HFF-Myc (cell line): ENCODE measurements at places on chromosomes 12 and 14.

GRCh38 chr12:72829838-72830237, 557.7 kb downstream of the TRHDE start:
- no peak for DNase-seq

DNA sequence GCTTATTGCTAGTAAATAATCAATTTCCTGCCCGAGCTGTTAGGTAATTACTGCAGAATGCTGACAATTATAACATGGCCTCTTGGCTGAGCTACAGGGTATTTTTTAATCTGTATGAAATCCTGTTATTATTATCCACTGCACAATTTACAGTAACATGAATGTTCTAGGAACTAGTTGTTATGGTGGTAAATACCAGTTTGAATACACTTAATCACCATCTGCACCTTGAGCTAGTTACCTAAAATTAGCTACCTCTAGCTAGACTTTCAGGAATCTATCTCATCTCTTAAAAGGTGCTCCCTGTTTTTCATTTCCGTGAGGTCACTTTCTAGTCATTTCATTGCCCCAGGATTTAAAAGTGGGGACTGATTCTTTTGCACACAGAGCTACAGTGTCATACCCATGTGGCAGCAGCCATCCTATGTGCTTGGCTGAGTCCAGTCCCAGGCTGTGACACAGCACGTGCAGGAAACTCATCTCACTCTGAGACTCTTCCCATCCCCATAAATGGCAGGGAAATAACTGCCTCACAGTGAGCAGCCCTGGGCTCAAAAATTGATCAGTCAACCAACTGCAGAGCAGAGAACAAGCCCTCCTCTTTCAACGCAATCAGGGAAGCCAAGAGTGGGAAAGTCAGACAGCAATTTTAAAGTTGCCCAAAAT, 37.6 kb downstream of the DCP1B start:
- DNase-seq, result no peak

DNA sequence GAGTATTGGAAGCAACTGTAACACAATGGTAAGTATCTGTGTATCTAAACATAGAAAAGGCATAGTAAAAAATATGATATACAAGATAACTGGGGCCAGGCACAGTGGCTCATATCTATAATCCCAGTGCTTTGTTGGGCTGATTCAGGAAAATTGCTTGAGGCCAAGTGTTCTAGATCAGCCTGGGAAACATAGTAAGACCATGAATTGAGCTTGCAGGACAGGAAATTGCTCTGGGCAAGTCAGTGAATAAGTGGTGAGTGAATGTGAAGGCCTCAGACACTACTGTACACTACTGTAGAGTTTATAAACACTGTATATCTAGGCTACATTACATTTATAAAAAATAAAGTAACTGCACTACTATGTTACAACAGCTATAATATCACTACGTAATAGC, 75.2 kb downstream of the GPR135 start:
- no peak for DNase-seq

GRCh38 chr14:71742485-71742884, 189.7 kb upstream of the RGS6 start:
- no peak for DNase-seq
